Hematopoietic multipotent progenitor cell treated with erythropoietin and hydrocortisone succinate and interleukin-3 and kit ligand, for 6 days (in vitro differentiated cells): ENCODE measurements at places on chromosomes 13 and 19.

- DNase-seq = no peak
Observed at GRCh38 chr19:55538132-55538531, 1.2 kb upstream of the SBK2 start.

- DNase-seq = no peak
Observed at GRCh38 chr19:18514800-18515682, 6.8 kb downstream of the ELL start.

GRCh38 chr19:36265856-36266374 is 51.0 kb downstream of the ZNF146 start:
- DNase-seq = no peak

- DNase-seq = no peak
Observed at GRCh38 chr19:45474606-45475521, 7.1 kb downstream of the FOSB start.

DNA sequence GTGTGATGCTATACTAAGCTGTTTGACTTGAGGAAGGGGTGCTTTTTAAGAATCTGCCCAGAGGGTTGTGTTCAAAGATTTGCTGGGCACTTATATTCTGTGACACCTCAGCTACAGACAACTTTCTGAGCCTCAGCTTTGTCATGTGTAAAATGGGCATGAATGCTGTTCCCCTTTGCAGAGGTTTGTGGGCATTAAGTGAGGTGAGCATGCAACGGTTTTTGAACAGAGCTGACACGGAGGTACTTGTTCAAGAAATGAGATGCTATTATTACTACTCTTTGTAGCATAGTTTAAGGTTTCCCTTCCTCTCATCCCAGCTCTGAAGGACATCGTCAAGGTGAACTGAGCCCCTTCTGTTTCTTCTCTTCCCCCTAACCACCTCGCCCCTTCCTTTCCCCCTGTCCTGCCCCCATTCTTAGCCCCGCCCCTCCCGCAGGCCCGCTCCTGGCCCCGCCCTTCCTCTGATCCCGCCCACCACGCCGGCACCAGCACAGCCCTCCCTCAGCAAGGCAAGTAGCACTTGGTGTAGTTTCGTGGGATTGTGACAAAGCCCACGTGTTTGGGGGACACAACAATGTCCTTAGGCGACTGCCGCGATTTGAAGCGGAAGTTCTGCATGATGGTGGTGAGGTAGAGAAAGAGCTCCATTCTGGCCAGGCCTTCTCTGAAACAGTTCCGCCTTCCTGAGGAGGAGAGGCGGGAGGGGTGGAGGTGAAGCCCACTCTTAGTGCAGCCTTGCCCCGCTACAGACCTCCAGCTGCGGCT is 26.1 kb upstream of the CYP2A7 start:
- peak; percentile 2 for DNase-seq

DNA sequence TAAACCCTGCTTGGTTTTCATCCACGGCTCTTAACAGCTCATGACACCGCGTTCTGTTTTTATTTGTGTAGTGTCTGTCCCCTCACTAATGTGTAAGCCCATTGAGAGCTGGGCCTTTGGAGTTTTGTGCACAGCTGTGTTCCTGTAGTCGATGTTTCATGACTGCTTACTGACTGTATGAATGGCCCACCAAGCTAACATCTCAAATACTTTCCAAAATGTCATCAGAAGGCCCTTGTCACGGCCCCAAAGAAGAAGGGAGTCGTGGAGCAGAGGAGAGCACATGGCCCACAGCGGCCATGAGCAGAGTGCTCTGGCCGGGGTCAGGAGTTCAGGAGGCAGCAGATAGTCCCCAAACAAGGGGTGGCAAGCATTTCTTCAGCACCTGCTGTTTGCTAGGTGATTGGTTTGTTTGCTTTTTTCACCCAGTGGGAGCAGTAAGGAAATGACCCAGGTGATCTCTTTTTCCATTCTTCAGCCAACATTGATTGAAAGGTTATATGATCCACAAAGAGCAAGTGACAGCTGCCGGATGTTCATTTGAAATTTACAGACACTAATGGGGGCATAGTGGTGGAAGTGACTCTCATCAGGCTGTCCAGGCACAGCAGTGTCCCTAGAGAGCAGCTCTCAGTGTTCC is 315.2 kb downstream of the ATP8A2 start:
- DNase-seq = no peak

DNA sequence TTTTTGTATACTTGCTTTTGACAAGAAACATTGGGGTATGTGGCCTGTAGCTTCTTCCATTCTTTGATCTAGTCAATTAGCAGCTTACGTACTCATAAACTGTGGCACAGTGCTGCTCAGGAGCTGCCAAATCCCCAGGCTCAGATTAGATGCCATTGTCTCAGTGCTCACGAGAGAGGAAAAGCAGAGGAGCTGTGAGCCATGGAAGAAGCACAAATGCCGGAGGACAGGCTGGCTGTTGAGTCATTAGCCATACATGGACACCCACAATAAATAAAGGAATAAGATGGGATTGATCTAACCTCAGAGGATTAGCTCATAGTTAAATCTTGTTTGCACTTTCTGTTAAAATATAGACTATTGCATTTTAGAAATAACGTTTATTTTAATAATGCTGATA is 121.7 kb downstream of the POSTN start:
- DNase-seq = no peak

DNA sequence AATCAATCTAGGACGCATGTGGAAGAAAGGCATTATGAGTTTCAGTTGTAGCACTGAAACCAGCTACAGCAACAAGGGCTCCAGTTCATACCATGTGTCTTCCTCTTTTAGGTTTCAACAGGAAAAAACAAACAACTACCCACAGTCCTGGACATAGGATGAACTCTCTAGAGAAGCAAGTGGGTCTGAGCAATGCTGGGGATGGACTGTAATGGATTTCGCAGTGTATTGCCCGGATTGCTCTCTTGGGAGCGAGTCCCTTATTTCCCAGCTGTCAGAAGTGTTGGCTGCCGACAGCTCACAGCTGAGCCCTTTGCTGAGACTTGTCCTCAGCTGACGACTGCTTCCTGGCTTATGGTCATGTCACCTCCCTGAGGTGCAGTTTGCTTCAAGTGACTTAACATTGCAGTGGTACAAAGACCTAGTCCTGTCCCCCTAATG is 12.1 kb upstream of the MYCBP2 start:
- no peak for DNase-seq

- no peak for DNase-seq
Observed at GRCh38 chr19:47082493-47082892, 31.1 kb downstream of the ZC3H4 start.

- no peak for DNase-seq
Observed at GRCh38 chr13:79468819-79469218, 12.1 kb upstream of the NDFIP2 start.

DNA sequence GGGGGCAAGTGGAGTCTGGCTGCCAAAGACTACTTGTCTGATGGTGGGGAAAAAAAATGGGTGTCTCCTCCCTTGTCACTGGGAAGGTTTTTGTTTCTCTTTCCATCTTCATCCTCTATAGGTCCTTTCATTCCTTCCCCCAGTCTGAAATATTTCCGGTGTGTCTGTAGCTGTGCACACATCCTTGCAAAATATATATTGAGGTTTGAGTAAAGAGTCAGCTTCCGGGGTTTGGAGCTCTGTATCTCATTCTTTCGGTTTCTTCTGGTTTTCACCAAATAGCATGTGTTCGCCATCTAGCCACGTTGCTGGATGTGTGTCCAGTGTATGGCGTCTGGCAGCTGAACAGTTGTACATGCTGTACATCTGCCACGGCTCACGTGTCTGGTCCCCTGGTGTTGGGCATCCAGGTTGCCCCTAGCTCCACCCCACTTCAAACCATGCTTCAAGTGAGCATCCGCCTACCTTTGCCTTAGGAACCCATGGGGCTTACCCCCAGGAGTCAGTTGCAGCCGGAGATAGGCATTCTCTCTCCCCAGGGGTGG is 142.2 kb downstream of the SIPA1L3 start:
- peak; percentile 62 for DNase-seq

GRCh38 chr19:27736225-27736624 is 1476.7 kb downstream of the UQCRFS1 start:
- no peak for DNase-seq

- DNase-seq = no peak
Observed at GRCh38 chr13:110517505-110518225, 43.9 kb downstream of the RAB20 start.

DNA sequence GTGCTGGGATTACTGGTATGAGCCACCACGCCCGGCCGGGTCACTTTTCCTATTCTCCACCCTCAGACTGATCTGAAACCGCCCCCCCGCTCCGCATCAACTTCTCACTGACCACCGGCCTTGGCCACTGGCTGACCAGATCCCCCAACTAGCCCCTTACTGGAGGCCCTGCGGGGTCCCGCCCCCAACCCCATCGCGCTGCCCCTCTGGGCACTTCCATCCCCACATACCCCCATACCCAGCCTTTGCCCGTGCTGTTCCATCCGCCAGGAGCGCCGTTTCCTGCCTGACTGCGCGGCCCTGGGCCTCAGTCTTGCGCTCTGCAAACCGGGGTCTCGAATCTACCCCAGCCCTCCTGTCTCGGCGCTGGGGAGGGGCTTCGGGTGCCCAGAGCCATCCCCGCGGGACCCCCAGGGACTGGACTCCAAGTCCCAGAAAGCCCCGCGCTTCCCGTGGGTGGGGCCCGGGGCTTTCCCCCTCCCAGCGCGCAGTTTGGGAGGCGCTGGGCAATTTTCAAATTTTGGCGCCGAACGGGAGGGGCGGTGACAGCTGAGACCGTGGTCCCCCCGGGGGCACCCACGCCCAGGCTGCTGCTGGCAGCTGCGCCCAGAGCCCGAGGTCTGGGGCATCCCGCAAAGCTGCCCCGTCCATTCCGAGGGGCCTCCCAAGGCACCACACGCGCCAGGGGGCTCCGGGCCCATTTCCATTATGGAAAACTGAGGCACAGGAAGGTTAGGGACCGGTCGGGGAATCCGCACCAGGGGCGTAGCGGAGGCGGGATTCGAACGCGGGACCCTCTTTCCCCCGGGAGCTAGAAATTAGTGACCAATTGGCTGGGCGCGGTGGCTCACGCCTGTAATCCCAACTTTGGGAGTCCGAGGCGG is 5.2 kb upstream of the LMNB2 start:
- peak; percentile 77 for DNase-seq

DNA sequence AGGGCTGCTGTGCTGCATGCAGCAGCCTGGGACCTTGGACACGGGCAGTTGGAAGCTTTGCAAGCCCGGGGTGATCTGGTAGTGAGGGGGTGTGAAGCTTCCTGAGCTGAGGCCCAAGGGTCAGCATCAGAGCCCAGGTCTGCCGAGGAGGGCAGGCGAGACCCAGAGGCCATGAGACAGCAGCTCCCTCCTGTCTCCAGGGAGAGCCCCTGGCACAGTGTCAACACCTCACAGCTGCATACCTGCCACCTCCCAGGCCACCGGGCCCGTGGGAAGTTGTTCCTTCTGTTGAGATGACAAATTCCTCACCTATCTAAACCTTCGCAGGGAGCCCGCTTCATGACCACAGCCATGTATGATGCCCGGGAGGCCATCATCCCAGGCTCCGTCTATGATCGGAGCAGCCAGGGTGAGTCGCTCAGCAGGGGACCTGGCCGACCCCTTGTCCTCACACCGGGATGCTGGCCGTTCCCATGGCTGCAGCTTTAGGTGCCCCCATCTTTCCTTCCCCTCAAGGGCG is 32.1 kb downstream of the CERS1 start:
- DNase-seq = no peak

DNA sequence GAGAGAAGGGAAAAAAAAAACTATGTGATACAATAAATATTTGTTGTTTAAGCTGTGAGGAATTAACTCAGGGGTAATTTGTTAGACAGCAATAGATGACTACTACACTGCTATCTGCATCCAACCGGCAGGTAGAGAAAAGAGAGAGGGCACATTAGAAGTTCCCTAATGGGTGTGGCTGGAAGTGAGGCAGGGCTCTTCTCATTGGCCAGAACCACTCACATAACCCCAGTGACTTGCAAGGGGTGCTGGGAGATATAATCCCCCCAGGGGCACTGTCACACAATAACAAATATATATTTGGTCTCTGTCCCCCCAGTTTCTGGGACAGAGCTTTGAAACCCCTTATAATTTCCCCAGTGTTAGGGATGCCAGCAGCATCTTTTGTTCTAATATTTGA is 24.3 kb downstream of the FGF21 start:
- DNase-seq = peak; percentile 37

- peak; percentile 11 for DNase-seq
Observed at GRCh38 chr13:109869312-109870237, 83.2 kb upstream of the IRS2 start.

DNA sequence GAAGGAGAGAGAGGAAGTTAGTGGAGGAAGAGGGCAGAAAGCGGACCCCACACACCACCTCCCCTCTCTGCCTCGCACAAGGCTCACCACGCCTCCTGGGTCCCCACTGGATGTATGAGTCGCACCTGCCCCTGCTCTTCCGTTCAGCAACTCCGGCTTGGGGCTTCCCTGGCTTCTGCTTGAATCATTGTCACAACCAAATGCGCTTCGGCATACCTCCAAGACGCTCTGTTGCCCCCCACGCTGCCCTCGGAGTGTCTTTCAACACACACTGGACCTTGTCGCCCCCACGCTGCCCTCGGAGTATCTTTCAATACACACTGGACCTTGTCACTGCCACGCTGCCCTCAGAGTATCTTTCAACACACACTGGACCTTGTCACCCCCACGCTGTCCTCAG is 247.2 kb downstream of the TEX29 start:
- DNase-seq = no peak

DNA sequence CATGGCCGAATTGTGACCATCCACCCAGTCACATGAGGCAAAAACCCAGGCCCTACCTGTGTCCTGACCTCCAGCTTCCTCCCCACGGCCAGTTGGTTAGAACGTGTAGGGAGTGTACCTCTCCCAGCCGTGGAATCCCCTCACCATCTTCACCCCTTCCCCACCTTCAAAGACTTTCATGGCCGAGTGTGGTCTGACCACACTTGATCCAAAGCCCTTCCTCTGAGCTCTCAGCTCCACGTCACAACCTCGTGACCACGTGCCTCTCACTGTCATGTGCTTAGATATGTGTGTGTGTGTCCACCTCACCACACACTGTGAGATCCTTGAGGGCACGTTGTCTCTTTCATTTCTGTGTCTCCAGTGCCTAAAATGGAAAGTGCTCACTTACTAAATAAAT is 48.6 kb upstream of the UBE2L5 start:
- no peak for DNase-seq
